Nephron progenitor cell (in vitro differentiated cells): ENCODE measurements at places on chromosomes 13 and 19.

- DNase-seq, result no peak
Measured at GRCh38 chr13:100658363-100658762, 16.2 kb downstream of the TMTC4 start.

- no peak for DNase-seq
Measured at GRCh38 chr19:44725251-44725650, 23.3 kb upstream of the BCL3 start.

DNA sequence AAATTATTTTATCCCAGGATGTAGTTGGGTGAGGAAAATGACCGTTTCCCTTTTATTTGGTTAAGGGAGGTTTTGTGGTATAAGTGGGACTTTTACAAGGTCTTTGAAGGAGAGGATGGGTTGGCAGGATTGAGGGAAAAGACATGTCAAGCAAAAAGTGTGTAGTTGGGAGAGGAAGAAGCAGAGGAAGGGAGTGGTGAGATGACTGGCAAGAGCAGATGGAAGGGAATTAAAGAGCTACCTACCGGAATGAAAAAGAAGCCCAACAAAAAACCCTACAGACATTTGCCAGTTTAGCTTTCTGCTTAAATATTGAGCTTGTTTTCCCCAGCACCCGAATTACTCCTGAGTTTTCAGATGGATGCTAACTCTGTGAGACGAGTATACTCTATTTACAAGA, 19.6 kb downstream of the FRY start:
- DNase-seq, result no peak

DNA sequence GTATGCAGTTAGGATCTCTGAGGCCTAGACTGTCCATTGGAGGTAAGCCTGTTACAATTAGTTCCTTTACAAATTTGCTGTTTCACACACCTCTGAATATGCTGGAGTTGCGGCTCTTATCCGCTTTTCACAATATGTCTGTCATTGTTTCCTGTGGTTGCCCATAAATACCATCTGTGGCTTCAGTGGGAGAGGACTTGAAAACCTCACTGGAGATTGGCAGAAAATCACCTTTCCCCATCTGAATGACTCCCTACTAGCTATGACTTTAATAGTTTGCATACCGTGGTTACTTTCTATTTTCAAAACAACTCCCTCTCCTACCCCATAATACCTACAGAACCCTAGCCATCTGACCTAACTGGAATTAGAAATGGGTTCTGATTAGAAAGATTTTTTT, 454.3 kb downstream of the PCDH17 start:
- no peak for DNase-seq

GRCh38 chr13:33308863-33309262, 23.3 kb upstream of the STARD13 start:
- DNase-seq, result no peak

GRCh38 chr13:104750377-104750776, 1684.2 kb upstream of the SLC10A2 start:
- no peak for DNase-seq

GRCh38 chr13:44046428-44046827, 166.7 kb downstream of the LACC1 start:
- DNase-seq, result no peak

DNA sequence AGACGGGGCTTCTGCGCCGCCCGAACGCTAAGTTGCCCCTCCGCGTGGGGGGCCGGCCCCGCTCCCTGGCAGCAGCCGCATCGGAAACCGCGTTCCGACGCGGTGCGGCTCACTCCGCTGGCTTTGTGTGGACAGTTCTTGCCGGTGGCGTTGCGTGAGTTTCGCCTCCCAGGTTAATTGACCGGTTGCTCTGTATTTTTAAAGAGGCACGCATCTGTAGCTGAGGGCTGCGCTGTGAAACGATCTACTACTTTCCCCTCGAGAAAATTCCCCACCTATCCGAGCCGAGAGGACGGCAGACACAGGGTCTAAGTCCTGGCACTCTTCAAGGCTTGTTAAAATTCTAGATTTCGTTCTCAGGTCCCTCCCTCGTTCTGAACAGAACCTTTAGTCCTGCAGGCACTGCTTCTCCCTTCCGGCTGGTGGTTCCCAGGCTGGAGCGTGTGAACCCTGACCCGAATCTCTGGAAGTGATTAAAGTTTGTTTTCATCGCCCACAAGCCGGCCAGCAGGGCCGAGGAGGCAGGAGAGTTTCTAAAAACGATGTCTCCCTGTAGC, 933 bp downstream of the ARHGEF7 start:
- peak; percentile 56 for DNase-seq

GRCh38 chr19:32150605-32151004, 194.8 kb upstream of the ZNF507 start:
- no peak for DNase-seq

DNA sequence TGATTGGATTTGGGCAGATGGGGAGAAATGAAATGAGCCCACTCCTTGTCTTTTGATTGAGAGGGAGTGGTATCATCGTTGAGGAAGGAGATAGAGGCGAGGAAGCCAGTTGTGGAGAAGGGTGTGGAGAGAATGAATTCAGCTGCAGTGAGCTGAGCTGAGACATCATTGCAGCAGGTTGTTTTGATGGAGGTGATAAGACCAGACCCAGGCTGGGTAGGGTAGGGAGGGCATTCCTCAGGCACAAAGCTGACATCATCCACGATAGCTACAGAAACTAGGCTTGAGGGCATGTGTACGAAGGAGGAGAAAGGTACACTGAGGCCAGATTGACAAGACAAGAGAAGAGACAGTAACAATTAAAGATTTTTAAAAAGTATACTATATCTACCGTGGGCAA, 1500.9 kb upstream of the SLC10A2 start:
- DNase-seq, result no peak

DNA sequence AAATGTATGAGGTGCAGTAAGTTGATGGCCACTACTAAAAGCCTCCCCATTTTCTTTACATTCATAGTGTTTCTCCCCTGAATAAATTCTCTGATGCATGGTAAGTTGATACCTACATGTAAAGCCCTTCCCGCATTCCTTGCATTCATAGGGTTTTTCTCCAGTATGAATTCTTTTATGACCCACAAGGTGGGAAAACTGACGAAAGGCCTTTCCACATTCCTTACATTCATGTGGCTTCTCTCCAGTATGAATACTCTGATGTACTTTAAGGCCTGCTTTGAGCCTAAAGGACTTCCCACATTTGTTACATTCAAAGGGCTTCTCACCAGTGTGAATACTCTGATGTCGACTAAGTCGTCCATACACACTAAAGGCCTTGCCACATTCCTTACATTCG, 20.5 kb downstream of the ZNF607 start:
- DNase-seq, result no peak

- DNase-seq, result no peak
Measured at GRCh38 chr13:51524829-51525566, 59.3 kb upstream of the WDFY2 start.

DNA sequence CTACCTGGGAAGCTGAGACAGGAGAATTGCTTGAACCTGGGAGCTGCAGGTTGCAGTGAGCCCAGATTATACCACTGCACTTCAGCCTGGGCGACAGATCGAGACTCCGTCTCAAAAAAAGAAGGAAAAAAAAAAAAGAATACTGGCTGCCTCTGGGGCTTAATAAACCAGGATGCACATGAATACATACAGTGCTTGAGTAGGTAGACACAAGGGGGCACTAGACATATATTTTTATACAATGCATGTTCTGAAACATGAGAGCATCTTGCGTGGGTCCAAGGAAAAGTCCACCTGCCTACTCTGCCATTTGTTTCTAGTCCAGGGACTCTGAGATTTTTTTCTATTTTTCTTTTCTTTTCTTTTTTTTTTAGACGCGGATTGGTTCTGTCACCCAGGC, 31.2 kb downstream of the KEAP1 start:
- DNase-seq, result no peak

- DNase-seq, result no peak
Measured at GRCh38 chr13:44951184-44951583, 38.1 kb downstream of the NUFIP1 start.

DNA sequence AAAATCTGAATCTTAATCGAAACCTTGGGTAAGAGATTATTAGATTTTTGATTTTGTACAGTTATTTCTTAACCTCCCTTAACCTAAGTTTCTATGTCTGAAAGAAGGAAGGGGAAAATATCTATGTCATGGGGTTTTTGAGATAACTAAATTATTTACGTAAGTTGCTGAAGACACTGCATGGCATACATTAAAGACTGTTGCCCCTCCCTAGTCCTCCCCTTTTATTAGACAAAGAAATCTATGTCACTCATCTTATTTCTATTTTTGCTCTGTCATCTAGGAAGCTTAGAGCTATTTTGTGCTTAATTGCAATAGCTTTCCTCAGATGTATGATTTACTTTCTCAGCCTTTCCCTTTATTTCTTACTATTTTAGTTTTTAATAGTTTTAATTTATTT, 15.0 kb downstream of the COG6 start:
- DNase-seq, result no peak

- no peak for DNase-seq
Measured at GRCh38 chr19:34967551-34967950, 3.5 kb upstream of the ZNF792 start.

DNA sequence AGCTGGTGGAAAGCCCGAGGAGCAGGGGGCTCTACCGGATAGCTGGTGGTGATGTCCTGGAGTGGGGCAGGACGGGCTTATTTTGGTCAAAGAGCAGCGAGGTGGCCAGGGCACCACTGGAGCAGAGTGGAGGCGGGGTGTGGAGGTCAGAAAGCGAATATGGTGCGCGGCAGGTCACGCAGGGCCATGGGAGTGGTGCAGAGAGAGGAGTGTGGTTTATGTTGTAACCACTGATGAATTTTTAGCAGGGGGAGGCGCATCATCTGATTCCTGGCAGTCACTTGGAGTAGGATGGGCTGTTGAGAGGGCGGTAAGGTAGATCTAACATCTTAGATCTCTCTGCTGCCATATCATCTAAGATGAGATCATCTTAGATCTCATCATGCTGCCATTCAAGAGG, 1.4 kb upstream of the ZNF414 start:
- no peak for DNase-seq

- DNase-seq, result no peak
Measured at GRCh38 chr13:87821512-87821911, 150.3 kb downstream of the SLITRK5 start.

DNA sequence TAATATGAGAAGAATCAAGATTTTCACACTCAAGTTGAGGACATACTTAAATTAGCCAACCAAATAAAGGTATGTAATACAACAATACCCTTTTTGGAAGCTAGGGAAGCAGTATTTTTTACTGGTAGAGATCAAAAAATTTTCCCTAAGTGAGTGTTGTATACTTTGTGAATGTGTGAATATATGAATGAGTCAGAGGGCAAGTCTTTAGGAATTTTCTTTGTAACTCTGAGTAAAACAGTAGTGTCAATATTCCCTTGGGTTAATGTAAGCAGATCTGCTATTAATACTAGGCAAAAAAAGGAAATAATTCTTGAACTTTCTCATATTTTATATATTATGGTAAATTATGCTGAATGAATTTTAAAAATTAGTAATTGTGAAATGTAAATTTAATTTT, 1161.8 kb upstream of the MIR17HG start:
- no peak for DNase-seq

DNA sequence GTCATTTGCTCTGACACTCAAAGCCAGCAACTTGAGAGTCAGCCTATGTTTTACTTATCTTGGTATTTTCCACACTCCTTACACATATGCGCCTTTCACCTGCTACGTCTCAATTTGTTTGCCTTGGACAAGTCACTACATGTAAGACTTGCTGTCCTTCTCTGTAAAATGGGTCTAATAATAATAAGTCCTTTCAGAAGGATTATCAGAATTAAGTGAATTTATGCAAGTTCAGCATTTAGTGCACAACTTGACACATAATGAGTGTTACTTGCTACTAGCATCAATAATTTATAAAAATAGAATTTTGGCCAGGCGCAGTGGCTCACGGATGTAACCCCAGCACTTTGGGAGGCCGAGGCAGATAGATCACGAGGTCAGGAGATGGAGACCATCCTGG, 71.1 kb upstream of the UBL3 start:
- no peak for DNase-seq

- no peak for DNase-seq
Measured at GRCh38 chr13:80340651-80341100, 250 bp downstream of the SPRY2 start.

GRCh38 chr13:52022356-52022755, 2.1 kb upstream of the UTP14C start:
- no peak for DNase-seq

DNA sequence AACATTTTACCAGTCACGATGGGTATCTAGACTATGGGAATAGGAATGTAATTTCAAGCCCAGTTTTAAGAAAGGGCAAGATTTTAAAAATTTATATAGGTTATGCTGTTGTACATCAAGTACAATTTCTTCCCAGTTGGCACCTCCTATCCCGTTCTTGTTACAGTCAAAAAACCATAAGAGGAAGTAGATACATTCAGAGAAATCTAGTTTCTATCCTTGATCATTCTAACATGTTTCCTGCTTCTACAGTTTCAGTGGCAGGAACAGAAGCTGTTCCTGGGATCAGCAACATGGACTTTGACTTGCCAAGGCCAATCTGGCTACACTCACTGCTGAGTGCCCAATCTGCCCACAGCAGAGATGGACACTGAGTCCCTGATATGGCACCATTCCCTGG, 14.7 kb upstream of the FPR3 start:
- no peak for DNase-seq

- DNase-seq, result no peak
Measured at GRCh38 chr19:772063-772462, 21.2 kb downstream of the MISP start.

GRCh38 chr19:47729799-47730520, 15.4 kb upstream of the NOP53 start:
- DNase-seq, result peak; percentile 79

DNA sequence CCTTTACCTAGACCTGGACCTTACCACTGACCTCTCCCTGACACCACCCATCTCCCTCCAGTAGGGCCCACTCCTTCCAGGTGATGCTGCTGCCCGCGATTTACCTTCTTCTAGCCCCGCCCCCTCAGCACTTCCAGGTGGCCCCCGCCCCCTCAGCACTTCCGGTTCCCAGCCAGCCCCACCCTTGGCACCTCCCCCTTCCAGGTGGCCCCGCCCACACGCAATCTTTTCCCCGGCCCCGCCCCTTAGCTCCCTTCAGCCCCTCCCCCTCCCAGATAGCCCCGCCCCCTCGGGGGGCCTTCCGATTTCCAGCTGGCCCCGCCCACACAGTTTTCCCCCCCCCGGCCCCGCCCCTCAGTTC, 586 bp downstream of the LIG1 start:
- peak; percentile 90 for DNase-seq

DNA sequence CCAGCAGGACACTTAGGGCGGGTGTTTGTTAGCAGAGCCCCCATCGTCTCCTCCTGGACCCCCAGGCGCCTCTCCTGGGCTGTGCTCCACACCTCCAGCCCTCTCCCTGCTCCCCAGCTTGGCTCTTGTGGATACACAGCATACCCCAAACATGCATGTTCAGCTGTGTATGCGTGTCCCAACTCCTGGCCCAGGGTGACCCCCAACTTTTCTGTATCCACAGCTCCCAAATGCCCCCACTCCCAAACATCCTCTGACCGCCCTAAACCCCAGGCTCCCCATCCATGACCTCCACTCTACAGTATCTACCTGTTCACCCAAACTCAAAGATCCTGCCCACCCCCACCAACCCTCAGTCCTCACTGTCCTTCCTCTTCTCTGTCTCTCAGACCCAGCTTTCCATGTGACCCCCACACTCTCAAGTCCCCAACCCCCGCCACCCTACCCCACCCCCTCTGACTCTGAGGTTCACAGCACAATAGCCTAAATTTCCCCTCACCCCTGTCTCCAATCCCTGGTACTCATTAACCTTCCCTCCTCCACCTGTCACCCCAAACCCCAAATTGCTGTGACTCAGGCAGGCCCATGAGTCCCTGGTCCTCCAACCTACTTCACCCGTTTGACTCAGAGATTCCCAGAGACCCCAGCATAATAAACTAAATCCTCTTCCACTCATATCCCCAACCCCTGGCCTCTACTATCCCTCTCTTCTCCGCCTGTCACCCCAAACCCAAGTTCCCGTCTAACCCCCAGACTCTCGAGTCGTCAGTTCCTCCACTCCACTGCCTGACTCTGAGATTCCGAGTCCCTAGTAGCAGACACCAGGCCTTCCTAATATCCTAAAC, 968 bp downstream of the UBE2M start:
- DNase-seq, result no peak
